ENCODE measurements at places on chromosomes 16 and 17.

- DNase-seq, result no peak
Observed at GRCh38 chr17:42950044-42950783, 14.0 kb downstream of the AARSD1 start.

- DNase-seq, result no peak
Observed at GRCh38 chr16:51034481-51035109, 116.5 kb downstream of the SALL1 start.

GRCh38 chr17:6639586-6640535, 650 bp downstream of the KIAA0753 start:
- DNase-seq, result no peak

GRCh38 chr17:34720760-34721159, 141.4 kb downstream of the TMEM132E start:
- DNase-seq, result no peak

DNA sequence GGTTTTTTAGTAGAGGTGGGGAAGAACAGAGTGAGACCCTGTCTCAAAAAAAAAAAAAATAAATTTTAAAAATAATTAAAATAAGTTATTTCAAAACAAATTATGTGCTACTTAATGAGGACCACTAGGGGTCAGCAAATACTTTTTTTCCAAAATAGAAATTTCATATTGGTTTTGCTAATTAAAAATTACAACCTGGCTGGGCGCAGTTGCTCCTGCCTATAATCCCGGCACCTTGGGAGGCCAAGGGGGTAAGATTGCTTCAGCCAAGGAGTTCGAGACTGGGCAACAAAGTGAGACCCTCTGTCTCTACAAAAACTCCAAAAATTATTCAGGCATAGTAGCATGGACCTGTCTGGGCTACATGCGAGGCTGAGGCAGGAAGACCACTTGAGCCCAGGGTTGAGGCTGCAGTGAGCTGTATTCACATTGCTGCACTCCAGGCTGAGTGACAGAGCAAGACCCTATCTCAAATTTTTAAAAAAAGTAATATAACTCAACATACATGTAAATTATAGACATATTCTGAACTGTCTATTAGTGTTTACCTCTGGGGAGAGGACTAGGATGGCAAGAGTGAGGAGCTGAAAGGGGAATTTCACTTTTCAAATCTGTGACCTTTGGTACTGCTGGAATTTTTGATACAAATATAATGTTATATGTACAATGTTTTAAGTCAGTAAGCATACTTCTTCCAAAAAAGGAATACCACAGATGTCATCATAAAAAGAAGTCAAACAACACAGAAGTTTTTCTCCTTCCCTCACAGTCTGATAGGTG, 8.1 kb downstream of the MEIOB start:
- no peak for DNase-seq

- no peak for DNase-seq
Observed at GRCh38 chr17:82112914-82113311, 14.9 kb upstream of the FASN start.

- no peak for DNase-seq
Observed at GRCh38 chr17:47352848-47353247, 29.1 kb downstream of the EFCAB13 start.

DNA sequence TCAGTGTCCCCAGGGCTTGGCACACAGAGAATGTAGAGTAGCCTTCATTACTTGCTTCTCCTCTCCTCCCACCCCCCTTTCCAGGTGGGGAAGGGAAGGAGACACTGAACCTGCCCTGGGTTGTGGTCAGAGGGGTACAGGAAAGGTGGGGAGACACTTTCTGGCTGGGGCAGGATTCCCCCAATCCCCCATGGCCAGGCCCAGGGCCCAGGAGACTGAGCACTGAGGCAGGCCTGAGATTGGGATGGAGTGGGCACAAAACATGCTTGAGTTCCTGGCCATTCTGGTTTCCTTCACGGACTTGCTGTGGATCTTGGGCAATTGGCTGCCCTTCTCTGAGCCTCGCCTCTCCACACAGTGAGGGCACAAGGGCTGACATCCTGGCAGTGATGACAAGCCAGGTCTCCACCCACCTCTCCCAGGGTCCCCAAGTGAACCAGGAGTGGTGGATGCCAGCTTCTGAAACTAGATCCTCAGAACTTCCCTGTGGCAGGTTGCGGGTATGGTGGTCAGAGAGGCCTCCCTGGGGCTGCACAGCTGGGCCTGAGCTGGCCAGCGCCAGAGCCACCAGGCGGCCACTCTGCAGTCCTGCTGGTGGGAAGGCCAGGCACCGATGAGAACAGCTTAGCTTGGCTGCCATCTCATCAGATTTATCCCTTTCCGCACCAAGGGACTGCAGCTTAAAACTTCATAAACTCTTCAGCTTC, 9.3 kb downstream of the ZNF629 start:
- DNase-seq, result no peak

- no peak for DNase-seq
Observed at GRCh38 chr16:31409433-31409832, 16.3 kb downstream of the ITGAD start.

- DNase-seq, result no peak
Observed at GRCh38 chr17:75895370-75896155, 1.2 kb downstream of the TRIM65 start.

DNA sequence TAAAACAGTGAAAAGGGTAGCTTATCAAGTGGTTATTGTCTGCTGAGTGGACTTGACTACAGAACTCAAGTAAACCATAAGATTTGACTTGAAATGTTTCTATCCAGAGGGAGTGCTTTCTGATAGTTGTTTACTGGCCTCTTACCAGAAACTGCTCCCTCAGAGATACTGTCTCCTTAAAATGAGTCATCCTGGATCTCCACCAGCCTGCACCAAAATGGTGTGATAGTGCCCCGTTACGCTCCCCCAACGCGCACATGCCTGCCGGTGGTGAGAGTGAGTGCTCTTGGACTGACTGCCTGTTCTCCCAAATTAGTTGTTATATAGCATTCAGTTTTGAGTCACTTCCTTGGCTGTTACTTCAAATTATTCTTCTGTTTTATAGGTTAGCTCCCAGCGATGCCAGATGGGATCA, 22.9 kb downstream of the PRCD start:
- DNase-seq, result no peak

- no peak for DNase-seq
Observed at GRCh38 chr16:74769586-74770190, 4.9 kb downstream of the FA2H start.

DNA sequence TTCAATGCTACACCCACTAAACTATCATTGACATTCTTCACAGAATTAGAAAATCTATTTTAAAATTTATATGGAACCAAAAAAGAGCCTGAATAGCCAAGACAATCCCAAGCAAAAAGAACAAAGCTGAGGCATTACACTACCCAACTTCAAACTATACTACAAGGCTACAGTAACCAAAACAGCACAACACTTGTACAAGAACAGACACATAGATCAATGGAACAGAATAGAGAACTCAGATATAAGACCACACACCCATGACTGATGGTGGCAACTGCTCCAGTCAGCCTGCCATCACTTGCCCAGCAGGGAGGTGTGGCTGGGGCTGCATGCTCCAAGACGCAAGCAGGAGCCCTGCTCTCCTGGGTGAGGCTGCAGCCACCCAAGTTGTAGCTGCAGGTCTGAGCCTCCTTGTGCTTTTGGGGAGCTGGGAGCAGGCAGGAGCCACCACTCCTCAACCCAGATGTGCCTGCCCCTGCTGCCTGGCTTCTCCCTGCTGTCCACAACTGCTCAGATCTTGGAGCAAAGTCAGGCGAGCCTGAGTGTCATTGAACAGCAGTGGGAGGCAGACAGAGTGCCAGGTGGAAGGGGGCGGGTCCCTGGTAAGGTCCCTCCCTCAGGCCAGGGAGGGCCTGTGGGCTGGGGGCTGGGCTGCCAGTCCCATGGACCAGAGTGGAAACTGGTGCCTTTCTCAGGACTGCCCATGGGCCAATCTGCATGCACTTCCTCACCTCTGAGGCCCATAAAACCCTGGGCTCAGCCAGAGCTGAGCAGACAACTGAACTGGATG, 24.7 kb downstream of the SSH2 start:
- DNase-seq, result no peak

- DNase-seq, result no peak
Observed at GRCh38 chr16:64808474-64808873, 313.4 kb downstream of the CDH11 start.

- DNase-seq, result no peak
Observed at GRCh38 chr17:4750606-4751005, 10.9 kb upstream of the CXCL16 start.

GRCh38 chr17:72614871-72615626, 477.4 kb downstream of the SLC39A11 start:
- no peak for DNase-seq

DNA sequence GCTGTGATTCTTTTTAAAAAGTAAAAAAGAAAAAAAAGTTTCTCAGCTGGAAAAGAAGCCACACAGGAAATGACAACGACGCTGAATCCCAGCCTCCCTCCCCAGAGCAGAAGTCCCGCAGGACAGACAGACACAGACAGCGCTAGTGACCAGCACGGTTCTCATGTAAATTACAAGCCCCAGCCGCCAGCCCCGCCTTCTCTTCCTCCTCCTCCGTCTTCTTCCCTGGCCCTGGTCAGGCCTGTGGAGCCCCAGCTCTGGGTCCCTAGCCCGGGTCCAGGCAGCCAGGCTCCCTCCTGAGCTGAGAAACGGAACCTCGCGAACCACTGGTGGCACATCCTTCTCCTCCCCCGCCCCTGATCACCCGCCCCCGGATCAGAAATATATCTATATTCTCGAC, 7.0 kb upstream of the IL17C start:
- DNase-seq, result no peak

DNA sequence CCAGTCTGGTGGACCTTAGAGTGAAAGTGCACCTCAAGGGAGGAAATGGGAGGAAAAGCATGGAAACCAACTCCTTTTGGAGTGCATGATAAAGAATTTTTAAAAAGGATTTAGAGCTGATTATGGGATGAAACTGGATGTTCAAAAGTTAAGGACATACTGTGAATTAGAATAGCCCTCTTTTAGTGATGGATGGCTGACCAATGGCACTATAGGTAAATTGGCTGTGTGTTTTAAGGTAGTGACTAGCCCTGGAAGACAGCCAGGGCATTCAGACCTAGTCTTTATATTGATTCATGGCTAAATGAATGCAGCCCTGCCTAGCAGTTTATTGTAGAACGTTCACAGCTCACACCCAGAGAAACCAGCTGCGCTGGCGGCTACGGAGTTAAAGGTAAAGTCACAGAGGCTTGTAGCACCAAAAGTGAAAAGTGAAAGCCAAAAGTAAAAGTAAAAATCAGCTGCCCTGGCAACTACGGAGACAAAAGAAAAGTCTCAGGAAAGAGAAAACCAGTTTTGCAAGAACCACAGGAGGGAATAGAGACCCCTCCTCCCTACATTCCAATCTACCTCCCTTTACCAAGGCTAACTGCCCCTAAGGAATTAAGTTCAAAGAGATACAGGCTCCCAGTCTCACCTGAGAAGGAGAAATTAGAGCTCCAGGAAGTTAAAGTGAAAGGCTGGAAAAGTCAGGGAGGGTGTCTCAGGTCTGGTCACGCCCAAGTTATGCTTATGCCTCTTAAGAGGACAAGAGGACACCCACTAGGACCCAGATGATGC, 21.8 kb downstream of the ACSM1 start:
- no peak for DNase-seq

- DNase-seq, result no peak
Observed at GRCh38 chr16:4010225-4011158, 105.8 kb downstream of the ADCY9 start.

DNA sequence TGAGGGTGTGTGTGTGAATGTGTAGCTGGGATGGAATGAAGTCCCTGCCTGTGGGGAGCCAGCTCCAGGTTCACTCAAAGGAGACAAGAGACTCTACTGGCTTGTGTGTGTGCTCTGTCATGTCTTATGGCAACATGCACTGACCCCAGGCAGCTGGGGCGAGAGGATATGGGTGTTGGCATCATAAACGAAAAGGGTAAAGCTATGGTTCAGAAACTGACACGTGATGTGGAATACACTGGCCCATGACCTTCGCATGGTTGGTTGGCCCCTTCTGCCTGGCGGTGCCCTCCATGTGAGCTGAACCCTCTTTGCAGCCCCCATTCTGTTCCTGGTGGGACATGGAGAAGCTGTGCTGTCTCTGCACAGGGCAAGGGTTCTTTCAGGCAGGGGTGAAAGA, 21.9 kb downstream of the ZNF750 start:
- DNase-seq, result no peak

DNA sequence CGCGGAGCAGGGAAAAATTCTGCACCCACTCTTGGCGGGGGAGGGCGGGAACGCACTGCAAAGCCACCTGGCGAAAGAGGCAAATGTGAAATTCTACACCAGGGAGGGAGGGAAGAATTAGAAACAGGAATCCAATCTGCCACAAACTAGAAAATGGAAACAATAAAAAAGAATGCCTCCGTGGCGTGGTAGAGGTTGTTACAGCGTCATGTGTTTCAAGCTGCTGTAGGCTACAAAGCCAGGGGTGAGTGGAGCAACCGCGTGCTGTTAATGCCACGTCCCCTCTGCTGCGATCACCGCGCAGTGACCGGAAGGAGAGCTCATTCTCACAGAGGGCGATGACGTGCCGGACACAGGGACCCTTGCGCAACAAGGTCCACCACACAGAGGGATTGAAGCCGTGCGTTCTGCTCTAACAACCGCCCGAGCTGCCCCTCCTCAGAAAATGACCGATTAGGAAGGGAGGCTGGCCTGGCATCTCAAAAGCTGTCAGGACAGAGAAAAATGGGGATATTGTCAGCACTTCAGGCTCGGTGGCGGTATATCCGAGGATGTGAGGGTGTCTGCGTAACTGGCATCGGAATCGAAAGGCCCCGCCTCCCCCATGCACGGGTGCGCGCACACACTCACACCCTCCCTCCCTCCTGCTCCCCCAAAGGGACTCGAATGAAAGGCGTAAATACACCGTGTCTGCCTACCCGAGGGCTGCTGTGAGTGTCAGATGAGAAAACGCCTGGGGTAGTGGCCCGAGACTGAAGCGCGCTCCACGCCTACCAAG, 70.8 kb upstream of the TNRC6C start:
- peak; percentile 78 for DNase-seq

- no peak for DNase-seq
Observed at GRCh38 chr17:69567130-69567529, 152.6 kb downstream of the MAP2K6 start.

DNA sequence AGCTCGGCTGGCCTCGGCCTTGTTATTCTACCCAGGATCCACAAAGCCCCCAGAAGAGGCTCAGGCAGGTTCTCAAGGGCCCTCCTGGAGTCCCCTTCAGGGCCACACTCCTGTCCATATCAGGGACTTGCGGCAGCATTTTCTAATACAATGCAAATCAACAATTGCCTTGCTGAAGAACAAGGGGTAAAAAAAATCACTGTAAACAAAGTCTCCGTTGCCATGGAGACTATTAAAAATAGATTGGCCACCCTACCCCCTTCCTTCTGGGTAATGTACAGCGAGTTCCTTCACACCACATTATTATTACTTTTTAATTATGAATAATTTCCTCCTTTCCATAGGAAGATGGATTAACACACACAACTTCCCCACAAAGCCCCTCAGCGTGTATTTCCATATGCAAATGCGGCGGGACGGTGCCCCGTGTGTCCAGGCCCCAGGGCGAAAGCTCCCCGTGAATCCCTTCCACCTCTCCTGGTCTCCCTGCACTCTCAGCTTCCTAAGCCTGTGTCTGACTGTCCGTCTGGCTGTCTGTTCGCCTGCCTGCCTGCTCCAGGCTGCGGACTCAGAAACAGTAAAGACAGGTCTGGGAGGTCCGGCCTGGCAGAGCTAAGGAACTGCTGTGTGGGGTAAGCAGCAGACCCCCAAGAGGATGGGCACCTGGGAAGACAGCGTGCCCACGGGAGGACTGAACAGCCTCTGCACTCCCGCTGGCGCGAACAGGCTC, 196.6 kb downstream of the RBFOX3 start:
- no peak for DNase-seq

- no peak for DNase-seq
Observed at GRCh38 chr16:56965149-56966092, 3.7 kb downstream of the CETP start.

- DNase-seq, result no peak
Observed at GRCh38 chr16:73288520-73288919, 240.6 kb upstream of the ZFHX3 start.

- peak; percentile 45 for DNase-seq
Observed at GRCh38 chr16:9091867-9092281, 430 bp downstream of the HAPSTR1 start.
